ENCODE measurements at places on chromosomes 3 and 15. TPM values are rescaled to one million over a fixed set of nuclear protein-coding genes. Genes with fewer than 3 reads are reported as not detected.

EMC7 gene
- 54.5 TPM for total RNA-seq

DZIP1L gene
- 17.8 TPM for total RNA-seq

MUC13 gene
- total RNA-seq: 38.3 TPM

CTXND1 gene
- 2.7 TPM for total RNA-seq

CYP11A1 gene
- total RNA-seq: 1.0 TPM

CRYGS gene
- 1.2 TPM for total RNA-seq

MYL3 gene
- total RNA-seq: 5.4 TPM

ACAA1 gene
- total RNA-seq: 81.2 TPM

GOLGA6B gene
- total RNA-seq: not detected

GRCh38 chr3:143478115-143478693 lies 358.6 kb downstream of the CHST2 start:
- H3K4me1 ChIP-seq: peaks cover 14% of the 10 kb centered on the region
- no peak overlapping the region for H3K27ac ChIP-seq
- no peak for DNase-seq
- H3K36me3 ChIP-seq: no peaks in the 10 kb centered on the region

DNA sequence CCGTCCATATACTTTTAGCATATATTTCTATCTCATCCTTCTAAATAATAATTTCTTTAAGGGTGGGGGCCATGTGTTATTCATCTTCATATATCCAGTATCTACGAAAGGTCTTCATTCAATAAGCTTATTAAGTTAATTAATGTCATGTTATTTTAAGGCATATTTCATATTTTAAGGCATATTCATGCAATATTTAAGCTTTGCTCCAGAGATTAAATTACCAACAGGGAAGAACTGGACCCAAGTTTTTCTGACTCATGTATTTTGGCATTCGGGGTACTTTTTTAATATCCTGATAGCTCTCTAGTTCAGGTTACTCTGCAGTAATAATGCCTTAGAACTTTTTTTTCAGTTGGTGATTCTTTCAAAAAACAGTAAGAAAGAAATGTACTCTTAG lies 27.4 kb downstream of the PHC3 start:
- H3K4me1 ChIP-seq: peaks cover 14% of the 10 kb centered on the region
- no peak overlapping the region for H3K4me3 ChIP-seq
- no peak for DNase-seq
- H3K27me3 ChIP-seq: no peaks in the 10 kb centered on the region

- H3K27ac ChIP-seq: no peak overlapping the region
- no peak for DNase-seq
- H3K4me3 ChIP-seq: no peak overlapping the region
- H3K4me1 ChIP-seq: no peaks in the 10 kb centered on the region
- peaks cover 7% of the 10 kb centered on the region for H3K27me3 ChIP-seq
Measured at GRCh38 chr15:29978411-29979382, 104.1 kb upstream of the GOLGA8J start.

DNA sequence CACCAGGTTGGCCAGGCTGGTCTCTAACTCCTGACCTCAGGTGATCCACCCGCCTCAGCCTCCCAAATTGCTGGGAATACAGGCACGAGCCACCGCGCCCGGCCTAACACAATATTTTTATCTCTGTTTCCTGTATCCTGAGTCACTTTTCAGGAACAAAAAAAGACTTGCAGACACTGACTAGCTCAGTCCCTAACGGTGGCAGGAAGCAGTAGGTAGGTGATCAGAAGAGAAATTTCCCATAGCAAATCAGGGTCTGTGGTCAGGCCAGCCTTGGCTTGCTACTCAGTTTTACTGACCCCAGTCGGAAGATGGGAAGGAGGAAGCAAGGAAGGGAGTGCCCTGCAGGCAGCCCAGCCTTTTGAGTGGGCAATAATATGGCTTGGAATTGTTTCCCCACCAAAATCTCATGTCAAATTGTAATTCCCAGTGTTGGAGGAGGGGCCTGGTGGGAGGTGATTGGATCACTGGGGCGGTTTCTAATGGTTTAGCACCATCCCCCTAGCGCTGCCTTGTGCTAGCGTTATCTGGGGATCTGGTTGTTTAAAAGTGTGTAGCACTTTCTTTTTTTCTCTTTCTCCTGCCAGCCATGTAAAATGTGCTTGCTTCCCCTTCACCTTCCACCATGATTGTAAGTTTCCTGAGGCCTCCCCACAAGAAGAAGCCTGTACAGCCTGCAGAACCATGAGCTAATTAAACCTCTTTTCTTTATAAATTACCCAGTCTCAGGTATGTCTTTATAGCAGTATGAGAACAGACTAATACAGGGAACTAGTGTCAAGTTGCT lies 19.5 kb upstream of the CDCP1 start:
- DNase-seq: no peak
- no peak overlapping the region for H3K4me3 ChIP-seq
- H3K27me3 ChIP-seq: peaks cover 4% of the 10 kb centered on the region
- H3K27ac ChIP-seq: no peak overlapping the region

DNA sequence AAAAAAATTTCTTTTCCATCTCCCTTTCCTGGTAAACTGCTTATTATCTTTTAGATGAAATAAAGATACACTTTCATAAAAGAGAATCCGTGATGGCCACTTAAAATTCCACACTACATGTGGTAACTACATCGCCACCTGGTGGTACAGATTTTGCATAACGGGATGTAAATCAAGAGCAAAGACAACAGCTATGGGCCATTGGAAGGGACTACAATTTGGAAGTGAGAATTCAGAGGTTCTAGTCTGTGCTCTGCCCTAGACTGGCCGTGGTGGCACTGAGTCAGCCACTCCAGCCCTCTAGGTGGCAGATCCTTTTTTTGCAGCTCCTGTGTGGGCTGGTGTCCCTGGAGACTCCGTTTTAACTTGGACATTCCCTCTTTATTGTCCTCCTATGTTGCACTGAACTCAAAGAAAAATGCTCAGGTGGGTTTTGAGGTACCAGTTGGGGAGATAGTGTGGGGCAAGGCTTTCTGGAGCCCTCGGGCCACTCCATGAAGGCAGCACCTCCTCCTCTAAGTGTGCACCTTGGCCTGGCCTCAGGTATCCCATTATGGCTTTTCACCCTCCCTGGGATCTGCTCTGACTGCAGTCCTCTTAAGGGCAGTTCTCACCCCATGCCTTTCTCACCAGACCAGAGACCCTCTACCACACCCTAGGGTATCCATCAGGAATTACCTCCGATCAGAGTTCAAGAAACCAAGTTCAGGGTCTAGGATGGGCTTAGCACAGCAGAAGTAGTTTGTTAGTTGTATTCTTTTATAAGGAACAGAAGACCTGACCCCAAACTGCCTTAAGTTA lies 54.9 kb downstream of the SPSB4 start:
- H3K4me1 ChIP-seq: peaks cover 32% of the 10 kb centered on the region
- DNase-seq: no peak
- no peak overlapping the region for H3K27ac ChIP-seq
- H3K27me3 ChIP-seq: no peaks in the 10 kb centered on the region
- no peak overlapping the region for H3K4me3 ChIP-seq

GRCh38 chr3:10869460-10869859 lies 53.4 kb downstream of the SLC6A11 start:
- no peak overlapping the region for H3K4me3 ChIP-seq
- H3K27ac ChIP-seq: no peak overlapping the region
- no peaks in the 10 kb centered on the region for H3K36me3 ChIP-seq
- peaks cover 52% of the 10 kb centered on the region for H3K27me3 ChIP-seq
- H3K4me1 ChIP-seq: no peaks in the 10 kb centered on the region

GRCh38 chr3:152623286-152623911 lies 211.5 kb upstream of the P2RY1 start:
- no peak for DNase-seq
- H3K27ac ChIP-seq: no peak overlapping the region
- H3K4me1 ChIP-seq: peaks cover 8% of the 10 kb centered on the region

GRCh38 chr3:41920406-41920965 lies 41.4 kb downstream of the ULK4 start:
- H3K4me3 ChIP-seq: peak overlapping the region; percentile 5
- DNase-seq: no peak

GRCh38 chr15:89139613-89140499 lies 51.6 kb downstream of the ABHD2 start:
- peak overlapping the region; percentile 74 for H3K27ac ChIP-seq
- H3K27me3 ChIP-seq: no peaks in the 10 kb centered on the region
- peaks cover 18% of the 10 kb centered on the region for H3K36me3 ChIP-seq

DNA sequence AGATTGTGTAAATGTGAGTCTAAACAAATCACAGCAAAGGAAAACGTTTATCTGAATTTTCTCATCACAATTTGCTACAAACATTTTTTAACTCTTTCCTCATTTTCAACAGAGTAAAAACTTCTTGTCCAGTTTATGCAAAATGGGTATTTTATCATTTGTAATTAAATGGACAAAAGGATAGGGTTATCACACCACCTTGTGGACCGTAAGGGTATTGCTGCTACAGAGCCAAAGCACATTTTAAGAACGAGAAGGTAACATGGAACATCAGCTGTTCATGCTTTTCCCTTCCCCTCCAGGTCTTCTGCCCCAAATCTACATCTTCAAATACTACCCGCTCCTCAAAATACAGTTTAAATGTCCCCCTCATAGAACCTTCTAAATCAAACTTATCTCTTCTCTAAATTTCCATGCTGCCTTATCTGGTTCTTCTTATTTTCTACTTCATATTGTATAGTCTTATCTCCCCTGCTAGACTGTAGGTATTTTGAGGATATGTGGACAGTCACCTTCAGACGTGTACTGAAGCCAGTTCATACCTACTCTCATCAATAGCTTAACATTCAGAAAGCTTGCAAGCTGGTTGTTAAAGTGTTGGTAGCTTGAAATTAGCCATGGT lies 12.8 kb upstream of the SETMAR start:
- H3K4me3 ChIP-seq: no peak overlapping the region
- DNase-seq: no peak
- H3K27me3 ChIP-seq: no peaks in the 10 kb centered on the region
- H3K27ac ChIP-seq: no peak overlapping the region
- no peaks in the 10 kb centered on the region for H3K36me3 ChIP-seq

GRCh38 chr3:112793326-112794081 lies 53.2 kb downstream of the CD200R1L start:
- no peaks in the 10 kb centered on the region for H3K36me3 ChIP-seq
- no peak for DNase-seq
- peaks cover 11% of the 10 kb centered on the region for H3K4me1 ChIP-seq
- no peak overlapping the region for H3K4me3 ChIP-seq

DNA sequence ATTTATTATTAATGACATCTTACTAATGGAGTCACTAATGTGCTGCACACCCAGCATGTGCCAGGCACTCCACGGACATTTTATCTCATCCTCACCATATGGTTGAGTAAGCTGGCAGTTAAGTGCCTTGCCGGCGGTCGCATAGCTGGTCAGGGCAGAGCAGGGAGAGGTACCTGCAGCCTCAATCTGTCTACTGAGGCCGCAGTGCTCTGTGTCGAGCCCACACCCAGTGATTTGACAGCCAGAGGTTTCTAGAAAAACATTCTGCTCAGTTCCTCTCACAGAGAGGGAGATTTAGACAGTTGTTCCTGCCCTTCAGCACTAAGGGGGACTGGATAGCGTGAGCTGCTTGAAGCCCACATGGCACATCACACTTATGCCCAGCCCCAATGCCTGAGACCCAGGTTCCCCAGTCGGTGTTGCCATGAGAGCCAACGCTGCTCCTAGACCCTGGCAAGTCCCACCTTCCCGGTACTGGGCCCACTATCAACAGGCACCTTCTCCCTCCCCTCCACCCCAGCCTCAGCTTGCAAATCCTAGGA lies 2.6 kb downstream of the LIPC start:
- no peak for DNase-seq
- H3K4me1 ChIP-seq: peaks cover 41% of the 10 kb centered on the region
- no peaks in the 10 kb centered on the region for H3K36me3 ChIP-seq
- no peaks in the 10 kb centered on the region for H3K27me3 ChIP-seq
- H3K4me3 ChIP-seq: peak overlapping the region; percentile 11

DNA sequence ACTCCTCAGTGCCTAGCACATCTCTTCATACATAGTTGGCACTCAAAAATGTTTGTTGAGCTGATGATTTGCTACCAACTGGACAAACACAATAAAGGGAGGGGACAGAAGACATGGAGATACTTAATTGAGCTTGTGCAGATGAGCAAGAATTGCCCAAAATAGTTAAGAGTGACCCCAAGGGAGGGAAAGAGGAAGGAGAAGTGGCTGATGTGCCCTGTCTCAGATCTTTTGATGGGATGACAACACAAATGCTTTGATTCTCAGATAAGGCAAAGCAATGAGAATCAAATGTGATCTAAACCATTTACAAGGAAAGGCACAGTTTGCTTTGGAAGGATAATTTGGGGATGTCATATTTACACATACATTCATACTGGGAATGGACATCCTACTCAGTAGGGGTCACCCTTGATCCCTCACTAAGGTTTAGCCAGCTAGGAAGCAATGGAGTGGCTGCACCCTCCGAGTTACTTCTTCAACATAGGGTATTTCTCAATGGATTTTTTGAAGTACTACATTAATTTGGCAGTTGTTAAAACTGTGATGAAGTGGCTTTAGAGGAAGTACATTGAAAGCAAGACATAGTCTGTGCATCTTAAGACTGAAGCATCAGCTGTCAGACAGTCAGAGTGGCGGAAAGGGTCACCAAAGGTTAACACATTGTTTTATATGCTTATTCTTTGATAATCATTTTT lies 21.9 kb upstream of the SSR3 start:
- no peaks in the 10 kb centered on the region for H3K36me3 ChIP-seq
- DNase-seq: no peak
- no peak overlapping the region for H3K27ac ChIP-seq
- H3K4me3 ChIP-seq: no peak overlapping the region
- peaks cover 4% of the 10 kb centered on the region for H3K27me3 ChIP-seq

GRCh38 chr15:57578288-57578900 lies 13.3 kb upstream of the MYZAP start:
- H3K36me3 ChIP-seq: no peaks in the 10 kb centered on the region
- H3K27ac ChIP-seq: no peak overlapping the region
- H3K4me3 ChIP-seq: no peak overlapping the region
- H3K4me1 ChIP-seq: peaks cover 1% of the 10 kb centered on the region
- H3K27me3 ChIP-seq: peaks cover 10% of the 10 kb centered on the region
- no peak for DNase-seq

GRCh38 chr3:18840535-18841137 lies 307.7 kb upstream of the KCNH8 start:
- H3K27me3 ChIP-seq: no peaks in the 10 kb centered on the region
- H3K4me3 ChIP-seq: no peak overlapping the region
- H3K36me3 ChIP-seq: no peaks in the 10 kb centered on the region
- peak overlapping the region; percentile 20 for H3K27ac ChIP-seq

GRCh38 chr3:36813305-36813704 lies 49.0 kb upstream of the DCLK3 start:
- H3K4me1 ChIP-seq: peaks cover 24% of the 10 kb centered on the region
- H3K27ac ChIP-seq: peak overlapping the region; percentile 31
- no peak overlapping the region for H3K4me3 ChIP-seq
- H3K36me3 ChIP-seq: no peaks in the 10 kb centered on the region
- no peak for DNase-seq
- peaks cover 5% of the 10 kb centered on the region for H3K27me3 ChIP-seq

GRCh38 chr3:44323341-44323955 lies 15.1 kb upstream of the TCAIM start:
- no peak overlapping the region for H3K27ac ChIP-seq
- H3K4me3 ChIP-seq: no peak overlapping the region
- H3K36me3 ChIP-seq: no peaks in the 10 kb centered on the region
- H3K27me3 ChIP-seq: peaks cover 8% of the 10 kb centered on the region
- DNase-seq: no peak
- H3K4me1 ChIP-seq: no peaks in the 10 kb centered on the region

- no peak overlapping the region for H3K4me3 ChIP-seq
- H3K27ac ChIP-seq: no peak overlapping the region
- peaks cover 4% of the 10 kb centered on the region for H3K4me1 ChIP-seq
- peaks cover 3% of the 10 kb centered on the region for H3K27me3 ChIP-seq
- no peak for DNase-seq
- no peaks in the 10 kb centered on the region for H3K36me3 ChIP-seq
Measured at GRCh38 chr15:86040356-86041033, 39.2 kb upstream of the AGBL1 start.

Data from type B pancreatic cell (in vitro differentiated cells).